ENCODE measurements at places on chromosomes 13 and 19. TPM values are rescaled to one million over a fixed set of nuclear protein-coding genes. Genes with fewer than 3 reads are reported as not detected.

The APLP1 gene
- 17.3 TPM for total RNA-seq

The FAM124A gene
- total RNA-seq = 1.2 TPM

The ANGPTL8 gene
- total RNA-seq = not detected

The TMPRSS9 gene
- 0.26 TPM for total RNA-seq

The IFNL1 gene
- total RNA-seq = not detected

The ZNF675 gene
- total RNA-seq = 4.7 TPM

The POLR2I gene
- 69.3 TPM for total RNA-seq

The ZNF846 gene
- 5.7 TPM for total RNA-seq

The TTC9B gene
- total RNA-seq = not detected

The MUC16 gene
- under 0.01 TPM for total RNA-seq

The TNFSF11 gene
- 32.7 TPM for total RNA-seq

The GRIN2D gene
- total RNA-seq = 1.3 TPM

The DMKN gene
- 15.9 TPM for total RNA-seq

The KDELR1 gene
- total RNA-seq = 205 TPM

The ZNF560 gene
- 1.2 TPM for total RNA-seq

The NPAS1 gene
- 1.9 TPM for total RNA-seq

The ZNF304 gene
- 13.0 TPM for total RNA-seq

The GPR12 gene
- total RNA-seq = not detected

The ZC3H13 gene
- total RNA-seq = 12.2 TPM

Measured in epithelial cell of alveolus of lung (primary cell).